Right cardiac atrium (tissue), 5 donors: ENCODE measurements at places on chromosomes 6 and 20. TPM values are rescaled to one million over a fixed set of nuclear protein-coding genes. Genes with fewer than 3 reads are reported as not detected.

- DNase-seq: no peak
Measured at GRCh38 chr20:59122566-59122919, 41.1 kb upstream of the ZNF831 start.

GRCh38 chr6:105273589-105273988 lies 93.8 kb upstream of the POPDC3 start:
- no peak for DNase-seq

DNA sequence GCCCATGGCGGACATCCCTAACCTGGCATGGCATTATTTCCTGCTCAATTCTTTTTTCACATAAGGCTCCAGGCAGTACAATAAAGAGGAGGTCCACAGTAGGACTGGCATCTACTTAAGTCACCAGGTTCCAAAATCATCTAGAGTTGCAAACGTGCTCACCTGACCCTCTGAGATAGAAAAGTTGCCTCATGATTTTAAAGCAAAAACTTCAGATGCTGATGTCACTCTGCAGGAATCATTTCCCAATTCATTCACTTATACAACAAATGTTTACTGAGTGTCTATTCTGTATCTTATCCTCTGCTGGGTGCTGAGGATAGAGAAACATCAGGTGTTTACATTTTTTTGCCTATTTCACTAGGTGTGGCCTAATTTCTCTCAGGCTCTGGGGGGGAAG lies 2.2 kb downstream of the ADGRF4 start:
- no peak for DNase-seq

- DNase-seq: no peak
Measured at GRCh38 chr6:91240878-91241603, 654.2 kb upstream of the MAP3K7 start.

DNA sequence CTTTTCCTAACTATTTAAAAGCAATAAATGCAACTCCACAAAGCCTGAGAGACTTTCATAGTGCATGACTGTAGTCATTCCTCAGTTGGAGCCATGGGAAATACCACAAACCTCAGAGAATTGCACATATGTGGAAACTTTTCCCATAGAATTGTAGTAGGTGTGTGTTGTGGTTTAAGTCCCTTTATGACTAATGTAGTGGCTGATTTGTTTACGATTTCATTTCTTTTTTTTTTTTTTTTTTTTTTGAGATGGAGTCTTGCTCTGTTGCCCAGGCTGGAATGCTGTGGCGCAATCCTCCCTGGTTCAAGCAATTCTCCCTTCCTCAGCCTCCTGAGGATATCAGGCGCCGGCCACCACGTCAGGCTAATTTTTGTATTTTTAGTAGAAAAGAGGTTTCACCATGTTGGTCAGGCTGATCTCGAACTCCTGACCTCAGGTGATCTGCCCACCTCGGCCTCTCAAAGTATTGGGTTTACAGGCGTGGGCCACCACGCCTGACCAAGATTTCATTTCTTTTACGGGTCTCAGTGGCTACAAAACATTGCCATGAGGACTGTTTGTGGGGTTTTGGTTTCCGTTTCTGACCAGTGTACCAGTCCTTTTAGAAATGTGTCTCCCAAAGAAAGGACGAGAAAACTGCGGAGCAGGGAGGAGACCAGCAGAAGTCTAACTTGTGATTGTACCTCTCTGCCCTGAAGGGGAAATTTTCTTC lies 212.1 kb upstream of the MARCKS start:
- DNase-seq: no peak

DNA sequence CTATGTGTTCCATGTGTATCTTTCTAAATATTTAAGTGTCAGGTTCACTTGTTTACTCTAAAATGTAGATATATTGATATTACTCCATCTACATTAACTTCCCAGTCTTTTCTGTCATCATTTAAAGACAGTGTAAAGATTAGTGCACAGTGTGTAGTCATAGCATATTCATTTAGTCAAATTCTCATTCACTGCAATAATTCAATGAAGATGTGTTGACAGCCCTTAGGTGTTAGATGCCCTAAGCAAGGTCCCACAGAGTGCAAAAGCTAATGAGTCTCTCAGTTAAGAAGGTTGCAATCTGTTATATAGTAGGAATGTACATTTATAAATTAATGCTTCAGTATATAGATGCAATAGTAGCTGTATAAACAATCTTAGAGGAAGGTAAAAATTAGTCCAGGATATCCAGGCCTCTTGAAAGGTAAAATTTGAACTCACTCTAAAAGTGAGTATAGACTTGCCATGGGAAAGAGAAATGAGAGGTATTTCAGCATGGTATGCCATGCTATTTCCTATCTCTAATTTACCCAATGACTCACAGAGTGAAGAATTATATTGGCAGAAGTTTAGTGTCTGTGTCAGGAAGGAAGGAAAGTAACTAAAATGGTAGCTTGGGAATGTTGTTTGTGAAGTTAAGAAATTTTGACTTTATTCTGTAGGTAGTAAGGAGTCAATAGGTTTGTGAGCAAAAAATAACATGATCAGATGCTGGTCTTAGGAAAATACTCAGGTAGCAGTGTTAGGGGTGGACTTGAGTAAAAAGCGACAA lies 969.9 kb upstream of the CITED2 start:
- DNase-seq: no peak

DNA sequence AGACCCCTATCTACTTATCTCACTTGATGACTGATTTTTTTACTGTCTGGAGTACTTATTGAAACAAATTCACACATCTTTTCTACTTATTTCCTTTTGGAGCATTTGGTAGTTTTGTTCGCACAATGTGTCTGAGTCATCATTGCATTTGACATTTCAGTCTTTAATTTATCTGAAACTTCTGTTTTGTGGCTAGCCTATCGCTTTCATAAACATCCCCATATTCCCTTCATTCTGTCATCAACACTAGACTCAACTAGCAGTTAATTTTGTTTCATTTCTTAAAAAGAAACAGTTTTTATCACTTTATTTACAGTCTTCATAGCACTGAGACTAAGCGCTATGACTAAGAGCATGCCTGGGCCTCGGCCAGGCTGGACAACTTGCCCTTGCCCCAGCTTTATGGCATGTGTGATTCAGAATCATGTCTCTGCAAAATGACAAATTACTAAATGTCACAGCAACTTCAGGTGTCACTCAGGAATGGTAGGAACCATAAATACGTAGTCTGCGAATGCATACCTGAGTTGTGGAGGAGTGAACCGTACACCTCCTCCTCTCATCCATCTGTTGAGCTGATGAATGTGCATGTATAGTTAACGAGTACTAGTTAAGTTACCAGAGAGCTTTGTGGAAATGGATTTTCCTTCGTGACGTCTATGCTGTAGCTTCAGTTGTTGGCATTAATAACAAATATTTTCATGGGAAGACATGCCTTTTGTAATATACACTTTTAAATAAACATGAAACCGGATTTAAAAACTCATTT lies 16.2 kb downstream of the L3MBTL3 start:
- DNase-seq: peak; percentile 64

DNA sequence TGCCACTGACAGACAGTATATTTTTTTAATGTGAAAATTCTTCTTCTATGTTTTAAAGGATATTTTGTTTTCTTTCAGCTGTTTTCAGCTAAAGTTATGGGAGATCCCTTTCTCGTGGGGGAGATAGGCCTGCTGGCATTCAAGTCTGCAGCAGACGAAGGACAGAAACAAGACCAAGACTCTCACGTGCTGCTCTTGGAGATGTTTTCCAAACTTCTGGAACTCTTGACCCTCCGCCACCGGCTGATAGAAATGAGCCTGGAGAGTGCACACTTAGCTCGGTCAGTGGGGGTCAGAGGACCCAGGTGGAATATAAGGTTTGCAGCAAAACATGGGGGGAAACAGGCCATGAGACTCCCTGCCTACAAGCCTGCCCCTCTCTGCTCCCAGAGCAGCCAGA lies 120.5 kb downstream of the CD164 start:
- DNase-seq: peak; percentile 53

- DNase-seq: no peak
Measured at GRCh38 chr6:34904990-34905613, 16.0 kb downstream of the ANKS1A start.

Gene POU5F1
- total RNA-seq: 1.0 TPM

Gene PRL
- total RNA-seq: not detected

Gene GPR63
- 0.32 TPM for total RNA-seq

Gene SOX18
- total RNA-seq: 42.1 TPM

Gene SMOC2
- total RNA-seq: 9.6 TPM

Gene PPIL6
- 3.7 TPM for total RNA-seq
